Immature natural killer cell (primary cell): ENCODE measurements at places on chromosomes 2 and 18. TPM values are rescaled to one million over a fixed set of nuclear protein-coding genes. Genes with fewer than 3 reads are reported as not detected.

The CRYGC gene
- polyA plus RNA-seq: not detected

GRCh38 chr2:9797681-9798556 lies 45.4 kb upstream of the TAF1B start:
- DNase-seq: no peak

- DNase-seq: no peak
These were observed 29.6 kb upstream of the MLPH start for GRCh38 chr2:237457388-237457941.

DNA sequence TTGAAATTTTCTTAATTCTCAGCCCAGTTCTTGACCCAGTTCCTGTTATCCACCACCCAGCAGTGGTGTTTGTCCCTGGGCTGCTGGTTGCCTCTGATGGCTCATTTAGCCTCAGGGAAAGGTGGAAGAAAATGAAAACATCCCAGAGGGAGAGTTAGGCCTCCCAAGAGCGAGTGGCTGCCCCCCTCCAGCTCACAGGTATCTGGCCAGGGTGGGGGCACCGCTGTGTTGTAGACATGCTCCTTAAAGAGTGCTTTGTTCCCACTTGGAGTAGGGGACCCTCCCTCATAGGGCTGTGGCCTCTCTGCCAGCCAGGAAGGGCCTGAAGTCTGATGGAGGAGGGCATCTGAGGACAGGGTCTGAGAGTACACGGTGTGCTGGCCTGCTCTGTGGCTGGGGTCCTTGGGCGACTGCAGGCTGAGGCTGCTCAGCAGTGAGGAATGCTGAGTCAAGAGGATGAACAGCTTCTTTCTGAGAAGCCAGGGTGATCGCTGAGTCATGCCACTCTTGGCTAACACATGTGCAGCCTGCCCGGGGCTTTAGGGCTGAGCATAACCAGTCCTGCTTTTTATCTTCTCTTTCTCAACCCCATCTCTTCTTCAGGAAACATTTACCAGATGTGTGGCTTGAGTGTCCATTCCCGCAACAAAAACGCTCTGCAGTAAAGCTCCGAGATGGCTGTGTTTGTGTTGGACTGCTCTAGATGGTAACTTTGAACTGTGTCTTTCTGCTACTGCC lies 72.3 kb downstream of the IL1R2 start:
- DNase-seq: no peak
